ENCODE measurements at places on chromosomes 12 and 14. TPM values are rescaled to one million over a fixed set of nuclear protein-coding genes. Genes with fewer than 3 reads are reported as not detected.

GALNT6 gene
- 31.3 TPM for total RNA-seq

ITGA5 gene
- 154 TPM for total RNA-seq

NFATC4 gene
- total RNA-seq: 10.6 TPM

NGB gene
- not detected for total RNA-seq

ERBB3 gene
- 3.0 TPM for total RNA-seq

SYNDIG1L gene
- total RNA-seq: not detected

RNASE3 gene
- total RNA-seq: not detected

SMCO2 gene
- not detected for total RNA-seq

FAM216A gene
- 26.7 TPM for total RNA-seq

GRCh38 chr14:92633724-92634123, 114.7 kb downstream of the LGMN start:
- no peak for DNase-seq

DNA sequence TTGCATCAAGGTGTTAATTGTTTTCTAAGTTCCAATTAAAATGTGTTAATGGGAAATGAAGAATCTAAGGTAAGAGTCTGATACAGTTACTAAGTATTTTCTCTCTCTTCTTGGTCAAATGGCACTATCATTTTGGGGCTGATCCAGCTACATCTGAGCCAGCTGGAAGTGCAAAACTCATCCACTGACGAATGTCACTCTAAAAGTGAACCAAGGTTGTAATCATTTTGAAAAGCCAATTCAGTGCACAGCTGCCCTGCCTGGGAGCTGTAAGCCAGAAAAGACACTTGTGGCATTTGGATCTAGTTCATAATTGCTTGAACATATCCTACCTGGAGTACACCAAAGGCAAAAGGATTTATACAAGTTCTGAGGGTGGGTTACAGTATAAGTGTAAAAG, 1011.3 kb downstream of the AACS start:
- no peak for DNase-seq

- DNase-seq: no peak
These were observed 113.6 kb upstream of the RAP1B start for GRCh38 chr12:68497107-68497506.

- no peak for DNase-seq
These were observed 2.3 kb downstream of the CDKN1B start for GRCh38 chr12:12719496-12719895.

DNA sequence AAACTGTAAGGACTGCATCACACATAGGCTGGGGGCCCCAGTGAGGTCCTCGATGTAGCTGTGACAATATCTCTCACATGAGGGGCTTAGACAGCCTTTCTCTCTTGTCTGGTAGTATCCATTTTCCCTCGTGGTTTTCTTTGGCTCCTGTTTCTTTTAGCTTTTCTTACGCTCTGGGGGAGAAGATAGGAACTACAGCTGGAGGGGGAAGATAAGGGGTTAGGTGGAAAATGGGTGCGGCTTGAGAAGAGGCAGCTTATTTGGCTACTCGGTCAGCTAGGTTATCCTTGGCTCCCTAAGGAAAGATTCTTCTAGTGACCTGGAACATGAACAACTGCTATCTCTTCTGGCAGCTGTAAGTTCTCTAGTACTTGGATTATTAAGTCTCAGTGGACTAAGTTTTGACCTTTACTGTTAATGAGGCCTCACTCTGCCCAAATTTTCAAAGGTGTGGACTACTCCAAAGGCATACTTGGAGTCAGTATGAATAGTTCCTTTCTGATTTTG, 28.7 kb upstream of the CPNE8 start:
- no peak for DNase-seq

GRCh38 chr12:115583591-115583990, 693.9 kb downstream of the MED13L start:
- DNase-seq: no peak

- no peak for DNase-seq
These were observed 30.6 kb upstream of the ISM2 start for GRCh38 chr14:77529213-77529612.

DNA sequence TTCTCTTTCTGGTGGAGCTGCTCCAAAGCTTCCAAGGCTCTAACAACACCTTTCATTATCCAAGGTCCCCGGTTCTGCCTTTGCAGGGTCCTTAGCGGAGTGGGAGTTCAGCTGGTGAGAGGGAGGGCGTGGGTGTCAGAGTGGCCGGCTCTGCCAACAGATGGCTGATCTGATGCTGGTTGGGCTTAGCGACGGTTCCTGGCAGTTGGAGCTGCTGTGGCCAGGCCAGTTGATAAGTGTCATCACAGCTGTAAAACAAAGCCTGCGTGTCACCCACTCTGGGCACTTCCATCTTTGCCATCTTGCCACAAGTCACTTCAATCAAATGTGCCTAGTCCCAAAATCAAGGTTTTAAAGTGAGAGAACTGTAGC, 36.3 kb downstream of the RIN3 start:
- DNase-seq: peak; percentile 29

GRCh38 chr12:72330301-72330700, 58.1 kb downstream of the TRHDE start:
- DNase-seq: peak; percentile 26

DNA sequence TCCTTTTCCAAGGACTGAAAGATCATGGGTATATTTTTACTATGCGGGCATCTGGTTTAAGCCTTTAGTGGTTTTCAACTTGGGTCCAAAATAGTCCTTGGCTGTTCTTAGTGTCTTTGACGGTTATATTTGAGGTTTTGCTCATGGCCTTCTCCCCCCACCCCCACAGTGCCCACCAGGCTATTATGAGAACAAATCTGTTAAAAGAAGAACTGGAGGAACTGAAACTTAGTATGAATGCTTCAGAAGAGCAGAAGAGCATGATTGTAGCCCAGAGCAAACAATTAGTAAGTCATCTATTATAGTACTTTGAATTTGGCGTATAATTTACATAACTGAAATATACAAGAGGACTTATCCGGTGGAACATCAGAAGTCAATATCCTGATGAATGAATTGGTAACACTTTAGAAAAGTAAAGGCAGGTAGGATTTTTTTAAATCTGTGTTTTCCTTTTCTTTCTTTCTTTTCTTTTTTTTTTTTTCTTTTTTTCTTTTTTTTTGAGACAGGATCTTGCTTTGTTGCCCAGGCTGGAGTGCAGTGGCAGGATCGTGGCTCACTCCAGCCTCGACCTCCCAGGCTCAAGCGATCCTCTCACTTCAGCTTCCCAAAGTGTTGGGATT, 71.8 kb upstream of the BCAT1 start:
- DNase-seq: no peak

DNA sequence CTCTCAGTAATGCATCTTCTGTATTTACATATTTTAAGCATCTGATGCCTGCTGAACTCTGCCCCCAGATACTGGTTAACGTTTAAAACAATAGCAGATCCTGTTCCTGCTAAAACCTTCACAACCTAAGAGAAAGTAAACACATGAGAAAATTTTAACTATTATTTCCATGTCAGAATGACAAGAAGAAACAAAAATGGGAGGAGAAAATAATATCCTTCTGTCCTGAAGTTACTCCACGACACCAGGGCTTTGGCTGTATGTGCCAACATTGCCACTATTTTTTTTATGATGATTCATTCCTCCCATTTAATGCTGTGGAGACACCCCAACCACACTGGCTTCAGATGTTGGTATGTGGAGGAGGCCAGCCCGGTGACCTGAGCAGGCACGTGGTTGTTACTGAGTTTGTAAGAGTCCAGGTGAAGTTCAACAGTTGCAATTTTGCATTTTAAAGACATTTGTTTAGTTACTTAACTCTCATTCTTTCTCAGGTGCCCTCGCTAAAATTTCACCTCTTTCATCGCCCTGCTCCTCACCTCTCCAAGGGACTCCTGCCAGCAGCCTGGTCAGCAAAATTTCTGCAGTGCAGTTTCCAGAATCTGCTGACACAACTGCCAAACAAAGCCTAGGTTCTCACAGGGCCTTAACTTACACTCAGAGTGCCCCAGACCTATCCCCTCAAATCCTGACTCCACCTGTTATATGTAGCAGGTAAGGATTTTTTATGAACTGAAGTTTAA, 65.5 kb upstream of the SLCO1C1 start:
- no peak for DNase-seq

- DNase-seq: no peak
These were observed 410.1 kb upstream of the MGAT4C start for GRCh38 chr12:86666316-86666715.

- no peak for DNase-seq
These were observed 6.9 kb downstream of the DERA start for GRCh38 chr12:15918066-15918465.

- no peak for DNase-seq
These were observed 73.2 kb downstream of the SLC2A13 start for GRCh38 chr12:40032433-40033241.

GRCh38 chr14:98924046-98924445, 348.0 kb downstream of the BCL11B start:
- no peak for DNase-seq
